Peyer's patch (tissue), 4 donors: ENCODE measurements at places on chromosomes 1 and 21. TPM values are rescaled to one million over a fixed set of nuclear protein-coding genes. Genes with fewer than 3 reads are reported as not detected.

DNA sequence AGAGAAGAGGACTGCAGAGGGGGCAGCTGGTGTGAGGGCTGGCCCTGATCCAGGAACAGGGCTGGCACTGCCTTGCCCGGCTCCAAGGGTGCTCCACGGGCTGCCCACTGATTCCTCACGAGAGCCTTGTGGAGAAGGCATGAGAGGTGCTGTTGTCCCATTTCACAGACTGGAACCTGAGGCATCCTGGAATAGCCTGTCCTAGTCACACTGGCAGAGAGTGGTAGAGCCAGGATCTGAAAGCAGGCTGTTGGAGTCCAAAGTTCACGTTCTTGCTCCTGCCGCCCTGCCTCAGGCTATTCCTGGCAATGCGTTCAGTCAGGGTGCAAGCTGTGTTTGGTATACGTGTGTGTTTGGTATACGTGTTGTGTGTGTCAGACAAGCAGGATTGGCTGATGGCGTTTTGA is 1.8 kb downstream of the RER1 start:
- H3K27ac ChIP-seq, result peak overlapping the region; percentile 96
- no peak overlapping the region for H3K4me3 ChIP-seq
- H3K4me1 ChIP-seq, result peaks cover 20% of the 10 kb centered on the region
- no peaks in the 10 kb centered on the region for H3K36me3 ChIP-seq
- no peak for DNase-seq

DNA sequence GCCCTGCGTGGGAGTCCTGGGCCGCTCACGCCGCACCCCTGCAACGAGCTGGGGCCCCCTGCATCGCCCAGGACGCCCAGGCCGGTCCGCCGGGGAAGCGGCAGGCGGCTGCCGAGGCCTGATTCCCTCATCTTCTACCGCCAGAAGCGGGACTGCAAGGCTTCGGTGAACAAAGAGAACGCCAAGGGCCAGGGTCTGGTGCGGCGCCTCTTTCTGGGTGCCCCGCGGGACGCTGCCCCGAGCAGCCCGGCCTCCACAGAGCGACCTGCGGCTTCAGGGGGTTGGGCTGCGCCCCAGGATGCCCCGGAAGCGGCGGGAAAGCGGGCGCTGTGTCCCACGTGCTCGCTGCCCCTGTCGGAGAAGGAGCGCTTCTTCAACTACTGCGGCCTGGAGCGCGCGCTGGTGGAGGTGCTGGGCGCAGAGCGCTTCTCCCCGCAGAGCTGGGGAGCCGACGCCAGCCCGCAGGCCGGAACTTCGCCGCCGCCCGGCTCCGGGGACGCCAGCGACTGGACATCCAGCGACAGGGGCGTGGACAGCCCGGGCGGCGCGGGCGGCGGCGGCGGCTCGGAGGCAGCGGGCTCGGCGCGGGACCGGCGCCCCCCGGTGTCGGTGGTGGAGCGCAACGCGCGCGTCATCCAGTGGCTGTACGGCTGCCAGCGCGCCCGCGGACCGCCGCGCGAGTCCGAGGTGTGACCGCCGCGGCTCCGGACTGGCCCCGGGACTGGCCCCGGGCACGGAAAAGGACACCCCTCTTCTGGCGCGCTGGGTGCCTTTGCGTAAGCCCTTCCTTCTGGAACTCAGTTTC is 2.7 kb downstream of the FAM110D start:
- peaks cover 8% of the 10 kb centered on the region for H3K27me3 ChIP-seq
- DNase-seq, result no peak
- H3K4me3 ChIP-seq, result peak overlapping the region; percentile 59

DNA sequence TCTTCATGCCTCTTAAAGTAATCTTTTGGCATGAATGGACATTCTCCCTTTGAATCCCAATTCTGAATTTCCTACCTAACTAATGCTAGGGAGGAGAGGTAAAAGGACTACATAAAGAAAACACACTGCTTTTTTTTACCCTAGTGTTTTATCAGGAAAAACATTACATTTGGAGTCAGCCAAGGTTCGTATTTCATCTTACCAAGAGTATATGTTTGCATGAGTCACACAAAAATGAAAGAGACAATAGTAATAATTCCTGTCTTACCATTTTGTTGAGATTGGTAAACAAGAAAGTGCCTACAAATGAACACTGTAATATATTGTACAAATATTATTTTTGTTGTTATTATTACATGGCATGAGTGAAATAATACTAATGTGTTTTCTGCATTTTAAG is 112.9 kb upstream of the WARS2 start:
- H3K4me3 ChIP-seq, result no peak overlapping the region
- H3K4me1 ChIP-seq, result no peaks in the 10 kb centered on the region
- H3K36me3 ChIP-seq, result no peaks in the 10 kb centered on the region
- no peak overlapping the region for H3K27ac ChIP-seq

DNA sequence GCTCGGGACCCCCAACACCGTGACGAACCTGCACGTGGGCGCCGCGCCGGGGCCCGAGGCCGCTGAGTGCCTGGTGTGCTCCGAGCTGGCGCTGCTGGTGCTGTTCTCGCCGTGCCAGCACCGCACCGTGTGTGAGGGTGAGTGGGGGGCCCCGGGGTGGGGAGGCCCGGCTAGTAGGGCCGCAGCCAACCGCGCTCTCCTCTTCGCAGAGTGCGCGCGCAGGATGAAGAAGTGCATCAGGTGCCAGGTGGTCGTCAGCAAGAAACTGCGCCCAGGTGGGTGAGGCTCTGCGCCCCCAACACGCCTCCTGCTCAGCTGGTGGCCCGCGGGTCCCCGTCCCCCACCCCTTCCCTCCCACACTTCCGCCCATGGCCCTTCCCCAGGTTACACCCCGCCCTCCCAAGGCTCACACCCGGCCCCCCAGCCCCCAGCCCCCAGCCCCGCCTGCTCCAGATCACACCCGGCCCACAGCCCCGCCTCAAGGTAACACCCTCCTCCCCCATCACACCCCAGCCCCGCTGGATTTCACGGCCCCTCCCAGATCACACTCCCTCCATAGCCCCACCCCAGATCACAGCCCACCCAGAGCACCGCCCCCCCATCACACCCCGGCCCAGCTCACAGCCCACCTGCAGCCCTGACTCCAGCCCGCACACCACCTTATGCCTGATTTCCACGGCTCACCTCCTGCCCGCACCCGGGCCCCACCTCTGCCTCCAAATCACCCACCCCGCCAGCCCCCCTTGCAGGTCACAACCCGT is 2.4 kb upstream of the MMP23B start:
- no peaks in the 10 kb centered on the region for H3K27me3 ChIP-seq
- H3K4me1 ChIP-seq, result peaks cover 26% of the 10 kb centered on the region
- H3K36me3 ChIP-seq, result no peaks in the 10 kb centered on the region
- peak overlapping the region; percentile 53 for H3K4me3 ChIP-seq
- peak overlapping the region; percentile 91 for H3K27ac ChIP-seq
- peak; percentile 83 for DNase-seq

DNA sequence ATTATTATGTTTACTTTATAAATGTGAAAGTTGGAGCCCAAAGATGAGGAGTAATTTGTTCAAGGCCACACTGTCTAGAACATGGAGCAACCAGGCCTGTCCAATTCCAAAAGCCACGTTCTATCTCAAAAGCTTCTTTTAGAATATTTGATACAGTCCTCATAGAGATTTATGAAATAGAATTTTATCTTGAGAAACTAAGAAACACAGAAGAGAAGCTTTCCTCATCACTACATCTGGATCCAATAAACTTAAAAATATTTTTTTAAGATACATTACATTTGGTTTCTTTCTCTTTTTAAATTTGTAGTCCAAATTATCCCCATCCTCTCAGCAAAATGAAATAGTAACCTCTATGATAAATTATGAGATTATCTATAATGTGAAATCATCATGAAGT is 58.9 kb downstream of the DDAH1 start:
- H3K4me3 ChIP-seq, result no peak overlapping the region
- H3K27ac ChIP-seq, result no peak overlapping the region
- H3K4me1 ChIP-seq, result no peaks in the 10 kb centered on the region

DNA sequence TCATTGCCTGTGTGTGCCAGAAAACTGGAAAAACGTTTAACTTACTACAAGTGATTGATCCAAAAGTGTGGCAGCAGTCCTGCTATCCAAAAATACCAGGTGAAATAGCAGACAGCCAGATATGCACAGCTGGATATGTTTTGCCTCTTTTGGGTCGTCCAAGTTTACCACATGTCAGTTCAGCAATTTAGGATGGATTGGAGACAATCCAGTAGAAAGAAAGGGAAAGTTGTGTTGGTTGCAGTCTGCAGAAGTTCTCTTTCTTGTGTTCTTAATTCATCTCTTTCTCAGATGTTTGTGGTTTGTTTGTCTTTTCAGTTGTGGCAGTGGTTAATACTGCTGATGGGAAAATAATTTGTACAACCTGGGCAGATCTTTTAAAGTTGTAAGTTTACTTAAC is 645.0 kb downstream of the PTPRC start:
- no peaks in the 10 kb centered on the region for H3K27me3 ChIP-seq
- no peaks in the 10 kb centered on the region for H3K36me3 ChIP-seq
- no peak for DNase-seq
- no peak overlapping the region for H3K4me3 ChIP-seq
- no peaks in the 10 kb centered on the region for H3K4me1 ChIP-seq

- no peak overlapping the region for H3K4me3 ChIP-seq
- no peaks in the 10 kb centered on the region for H3K36me3 ChIP-seq
- peak; percentile 11 for DNase-seq
- peaks cover 13% of the 10 kb centered on the region for H3K4me1 ChIP-seq
- H3K27ac ChIP-seq, result no peak overlapping the region
- no peaks in the 10 kb centered on the region for H3K27me3 ChIP-seq
These were observed 11.4 kb downstream of the SLC1A7 start for GRCh38 chr1:53130878-53131589.

GRCh38 chr1:15953791-15954241 is 22.1 kb downstream of the ZBTB17 start:
- no peaks in the 10 kb centered on the region for H3K27me3 ChIP-seq
- H3K36me3 ChIP-seq, result no peaks in the 10 kb centered on the region
- no peak overlapping the region for H3K4me3 ChIP-seq
- DNase-seq, result no peak

GRCh38 chr1:56527548-56528302 is 51.6 kb downstream of the PLPP3 start:
- H3K27me3 ChIP-seq, result no peaks in the 10 kb centered on the region
- peaks cover 27% of the 10 kb centered on the region for H3K4me1 ChIP-seq
- no peak for DNase-seq

GRCh38 chr1:109501644-109502363 is 7.7 kb downstream of the AMIGO1 start:
- peaks cover 12% of the 10 kb centered on the region for H3K36me3 ChIP-seq
- H3K27ac ChIP-seq, result no peak overlapping the region

DNA sequence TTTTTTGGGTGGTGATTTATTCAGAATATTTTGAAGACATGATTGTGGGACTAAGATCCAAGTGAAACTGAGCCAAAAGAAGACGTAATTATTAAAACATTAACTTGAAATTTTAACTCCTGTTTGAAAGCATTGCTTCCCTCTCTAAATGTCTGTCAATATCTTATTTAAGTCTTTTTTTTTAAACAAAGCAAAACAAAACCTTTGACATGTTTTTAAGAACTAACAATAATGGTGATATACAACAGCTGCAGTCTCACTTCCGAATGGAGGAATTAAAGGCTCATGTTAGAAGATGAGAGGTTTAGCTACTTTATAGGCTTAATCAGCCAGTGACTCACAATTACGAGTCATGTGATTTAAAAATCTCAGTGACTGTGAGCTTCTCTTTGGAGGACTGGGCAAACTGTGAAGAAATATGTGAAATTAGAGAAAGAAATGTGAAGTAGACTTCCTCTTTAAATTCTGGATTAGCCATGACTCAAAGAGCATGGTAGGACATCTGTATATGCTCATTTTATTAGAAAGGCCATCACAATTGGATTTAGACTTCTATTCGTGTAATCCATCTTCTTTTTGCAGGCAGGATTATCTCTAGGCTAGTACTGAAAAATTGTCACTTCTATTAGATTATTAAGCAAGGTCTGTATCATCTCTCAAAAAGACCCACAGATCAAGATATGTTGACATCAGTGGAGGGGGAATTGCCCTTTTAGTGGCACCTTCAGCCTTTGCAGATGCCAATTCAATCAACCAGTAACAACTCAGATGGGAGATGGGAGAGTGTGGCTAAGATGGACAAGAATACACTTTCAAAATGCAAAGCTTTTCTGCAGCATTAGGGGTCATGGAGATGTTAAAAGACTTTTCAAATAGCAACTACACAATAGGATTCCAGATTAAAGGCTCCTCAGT is 28.7 kb downstream of the KCNA3 start:
- no peak for DNase-seq
- no peaks in the 10 kb centered on the region for H3K36me3 ChIP-seq
- H3K4me1 ChIP-seq, result no peaks in the 10 kb centered on the region
- H3K4me3 ChIP-seq, result no peak overlapping the region
- H3K27ac ChIP-seq, result no peak overlapping the region
- H3K27me3 ChIP-seq, result no peaks in the 10 kb centered on the region

DNA sequence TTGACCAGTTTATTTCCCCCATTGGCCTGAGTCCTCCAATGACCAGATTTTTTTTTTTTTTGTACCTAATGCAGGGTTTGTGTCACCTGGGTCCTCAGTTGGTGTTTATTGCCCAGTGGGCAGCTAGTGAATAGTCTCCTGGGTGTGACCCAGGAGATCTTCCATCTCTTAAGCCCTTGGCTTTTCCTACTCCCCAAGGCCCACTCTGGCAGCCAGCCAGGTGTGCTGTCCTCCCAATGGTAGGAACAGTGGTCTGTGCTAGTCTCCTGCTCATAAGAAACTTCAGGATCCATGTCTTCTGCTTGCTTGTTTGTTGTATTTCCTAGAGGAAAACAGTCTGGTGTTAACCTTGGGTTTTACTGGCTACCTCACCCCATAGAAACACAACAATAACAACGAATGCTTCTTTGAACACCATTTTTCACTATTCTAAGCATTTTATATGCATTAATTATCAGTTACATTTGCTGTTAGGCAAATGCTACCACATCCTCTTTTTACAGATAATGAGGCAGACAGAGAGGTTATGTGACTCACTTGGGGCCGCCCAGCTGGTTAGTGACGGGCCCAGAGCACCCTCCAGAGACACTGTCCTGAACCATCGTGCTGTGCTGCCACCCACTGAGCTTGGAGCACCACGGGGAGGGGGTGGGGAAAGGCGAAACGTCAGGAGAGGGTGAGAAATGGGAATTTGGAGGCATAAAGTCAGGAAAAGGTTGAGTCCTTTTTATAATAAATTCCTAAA is 107.5 kb downstream of the HIVEP3 start:
- H3K27me3 ChIP-seq, result no peaks in the 10 kb centered on the region
- H3K4me1 ChIP-seq, result peaks cover 5% of the 10 kb centered on the region
- H3K27ac ChIP-seq, result no peak overlapping the region
- no peak for DNase-seq
- H3K4me3 ChIP-seq, result no peak overlapping the region

PRDX6 gene
- 121 TPM for total RNA-seq

SPRR5 gene
- total RNA-seq, result not detected

FCGR3B gene
- total RNA-seq, result not detected

FAM72D gene
- 1.2 TPM for total RNA-seq

FAM167B gene
- total RNA-seq, result not detected

WDR64 gene
- total RNA-seq, result not detected

FMO5 gene
- 113 TPM for total RNA-seq

THEM5 gene
- not detected for total RNA-seq

DHRS3 gene
- total RNA-seq, result 34.7 TPM

LORICRIN gene
- not detected for total RNA-seq

COL11A1 gene
- not detected for total RNA-seq

AMY1A gene
- not detected for total RNA-seq
